COR-L47 (cell line): ENCODE measurements at places on chromosomes 16 and 17.

DNA sequence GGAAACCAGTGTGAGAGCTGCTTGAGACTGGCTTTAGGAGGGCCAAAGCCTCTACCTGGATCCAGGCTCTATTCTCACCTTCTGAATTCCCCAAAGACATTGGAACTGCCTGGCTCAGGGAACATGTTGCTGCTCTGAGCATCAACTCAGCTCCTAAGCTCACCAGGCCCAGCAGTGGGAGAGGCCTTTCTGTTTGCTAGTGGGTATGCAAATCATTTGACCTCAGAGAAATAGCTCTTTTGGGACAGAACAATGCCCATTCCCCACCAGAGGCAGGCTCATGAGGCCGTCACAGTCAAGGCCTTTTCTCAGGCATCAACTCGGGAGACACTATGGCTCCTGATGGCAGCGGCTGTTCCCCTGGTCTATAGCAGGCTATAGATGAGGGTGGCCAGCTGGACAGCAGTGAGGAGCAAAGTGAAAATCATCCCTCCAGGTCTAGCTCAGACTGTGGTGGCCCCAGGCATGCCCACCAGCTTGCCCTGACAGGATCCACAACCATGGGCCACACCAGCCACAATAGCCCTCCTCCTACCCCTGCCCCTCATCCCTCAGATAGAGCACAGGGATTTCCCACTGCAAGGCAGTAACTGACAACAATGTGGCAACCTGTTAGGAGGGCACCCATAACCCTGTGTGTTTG, 30.4 kb upstream of the GFOD2 start:
- DNase-seq, result no peak

DNA sequence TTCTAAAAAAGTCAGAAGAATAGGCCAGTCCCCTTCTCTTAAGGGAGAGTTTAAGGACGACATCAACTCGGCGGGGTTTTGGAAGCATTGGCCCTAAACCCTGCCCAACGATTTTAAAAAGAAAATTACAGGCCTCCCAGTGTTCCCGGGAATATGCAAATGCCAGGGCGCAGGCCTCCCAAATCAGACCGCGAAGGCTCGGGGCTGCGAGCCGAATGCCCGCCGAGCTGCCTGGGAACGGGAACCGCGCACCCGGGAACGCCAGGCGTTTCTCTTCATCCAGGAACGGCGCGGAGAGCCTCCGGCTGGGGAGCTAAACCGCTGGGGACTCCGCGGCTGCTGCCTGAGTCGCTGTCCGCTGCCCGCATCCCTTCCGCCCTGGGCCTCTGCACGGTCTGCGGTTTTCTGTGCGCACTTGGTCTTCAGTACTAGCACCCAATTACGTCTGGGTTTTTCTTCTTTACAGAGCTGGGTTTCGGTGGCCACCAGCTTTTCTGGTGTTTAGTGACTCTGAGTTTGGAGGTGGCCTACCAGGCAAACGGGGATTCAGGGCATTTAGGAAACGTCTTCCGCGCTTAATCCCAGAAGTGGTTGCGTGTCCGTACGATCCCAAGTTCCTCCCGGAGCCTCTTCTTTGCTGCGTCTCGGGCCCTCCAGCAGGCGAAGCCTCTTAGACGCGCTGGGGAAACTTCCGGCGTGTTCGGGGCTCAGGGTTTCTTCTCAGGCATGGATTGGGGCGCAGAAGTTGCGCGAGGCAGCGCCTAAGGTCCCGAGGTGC, 5.7 kb downstream of the IRX5 start:
- DNase-seq, result no peak

- DNase-seq, result no peak
These were observed 16.0 kb downstream of the KRT33A start for GRCh38 chr17:41334385-41335305.

DNA sequence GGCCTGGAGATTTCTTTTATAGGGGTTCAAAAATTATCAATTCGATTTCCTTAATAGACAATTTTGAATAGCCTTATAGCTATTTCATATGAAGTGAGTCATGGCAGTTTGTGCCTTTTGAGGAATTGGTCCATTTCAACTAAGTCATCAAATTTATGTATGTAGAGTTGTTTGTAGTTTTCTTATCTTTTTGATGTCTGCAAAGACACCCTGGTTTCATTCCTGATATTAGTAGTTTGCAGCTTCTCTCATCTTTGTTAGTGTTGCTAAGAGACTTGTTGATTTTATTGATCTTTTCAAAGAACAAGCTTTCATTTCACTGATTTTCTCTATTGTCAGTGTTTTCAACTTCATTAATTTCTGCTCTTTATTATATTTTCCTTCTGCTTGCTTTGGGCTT, 44.2 kb downstream of the N4BP1 start:
- DNase-seq, result no peak

GRCh38 chr17:77454242-77455095, 313.7 kb downstream of the SEC14L1 start:
- no peak for DNase-seq

DNA sequence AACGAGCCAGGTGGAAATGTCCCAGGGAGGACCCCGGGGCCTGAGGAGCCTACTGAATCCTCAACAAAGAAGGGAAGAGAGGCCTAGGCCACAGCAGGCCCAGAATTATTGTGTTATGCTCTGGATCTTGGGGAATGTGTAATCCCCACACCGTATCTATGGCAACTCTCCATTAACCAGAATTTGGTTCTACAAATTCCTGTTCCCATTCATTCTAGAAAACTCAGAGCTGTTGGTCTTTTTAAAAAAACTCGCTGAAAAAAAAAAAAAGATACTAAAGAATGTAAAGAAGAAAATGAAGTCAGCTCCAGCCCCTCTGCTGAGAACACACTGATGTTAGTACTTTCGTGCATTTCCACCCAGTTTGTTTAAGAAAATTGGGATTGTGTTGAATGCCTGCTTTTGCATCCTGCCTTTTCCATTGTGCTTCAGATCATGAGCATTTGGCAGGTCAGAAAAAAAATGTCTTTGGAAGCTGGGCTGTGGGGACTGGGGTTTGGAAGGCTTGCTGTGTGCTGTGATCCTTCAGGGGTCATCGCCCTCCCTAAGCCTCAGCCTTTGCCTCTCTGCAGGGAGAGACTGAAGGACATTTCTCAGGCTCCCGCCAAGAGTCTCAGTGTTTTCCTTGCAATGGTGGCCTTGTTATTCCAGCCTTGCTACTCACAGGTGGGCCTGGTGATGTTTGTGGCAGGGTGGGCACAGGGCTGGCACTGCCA, 69.5 kb downstream of the SREBF1 start:
- DNase-seq, result no peak

GRCh38 chr17:28712705-28713415, 1.2 kb upstream of the PROCA1 start:
- no peak for DNase-seq

DNA sequence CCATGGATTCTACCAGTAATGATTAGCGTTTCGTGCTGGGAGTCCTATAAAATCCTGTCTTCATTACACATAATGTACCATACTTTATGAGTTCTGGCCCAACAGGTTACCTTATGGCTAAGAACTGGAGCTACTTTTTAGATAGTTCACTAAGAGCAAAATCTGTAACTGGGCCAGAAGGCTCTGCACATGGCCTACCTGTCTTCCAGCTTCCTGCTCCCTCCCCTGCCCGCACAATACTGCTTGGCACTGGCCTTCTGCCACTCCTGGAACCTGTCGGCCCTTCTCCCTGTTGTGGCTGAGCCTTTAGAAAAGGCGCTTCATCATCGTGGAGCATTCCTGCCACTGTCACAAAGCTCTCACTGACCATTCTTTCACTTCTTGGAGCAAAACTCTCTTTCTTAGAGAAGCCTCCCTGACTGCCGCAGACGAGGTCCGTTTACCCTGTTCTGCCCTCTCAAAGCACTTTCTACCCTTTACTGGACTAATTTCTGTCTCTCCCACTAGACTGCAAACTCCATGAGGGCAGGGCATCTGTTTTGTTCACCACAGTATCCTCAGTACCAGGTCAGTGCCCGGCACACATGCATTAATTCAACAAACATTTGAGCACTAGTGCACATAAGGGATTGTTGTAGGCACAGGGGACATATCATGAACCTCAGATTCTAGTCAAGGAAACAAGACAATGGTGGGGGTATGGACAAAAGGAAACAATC, 116.5 kb downstream of the PARN start:
- no peak for DNase-seq

DNA sequence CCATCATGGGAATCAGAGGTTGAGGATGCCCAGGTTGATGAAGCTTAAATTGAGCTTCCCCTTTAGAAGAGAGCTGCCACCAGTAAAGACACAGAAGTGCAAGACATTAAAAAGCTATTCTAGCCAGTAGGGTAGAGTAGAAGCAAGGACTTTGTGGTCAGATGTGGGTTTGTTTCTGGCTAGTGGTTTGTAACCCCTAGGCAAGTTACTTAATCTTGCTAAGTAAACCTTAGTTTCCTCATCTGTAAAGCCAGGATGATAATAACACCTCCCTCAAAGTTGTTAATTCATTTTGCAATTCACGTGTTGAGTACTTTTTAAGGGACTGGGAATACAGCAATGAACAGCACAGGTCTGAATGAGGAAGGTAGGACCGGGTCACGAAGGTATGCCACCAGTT, 3.6 kb downstream of the SNTB2 start:
- no peak for DNase-seq

GRCh38 chr17:33945646-33946546, 309.2 kb upstream of the CCL2 start:
- DNase-seq, result no peak

GRCh38 chr16:84687715-84688114, 12.1 kb upstream of the USP10 start:
- DNase-seq, result no peak

DNA sequence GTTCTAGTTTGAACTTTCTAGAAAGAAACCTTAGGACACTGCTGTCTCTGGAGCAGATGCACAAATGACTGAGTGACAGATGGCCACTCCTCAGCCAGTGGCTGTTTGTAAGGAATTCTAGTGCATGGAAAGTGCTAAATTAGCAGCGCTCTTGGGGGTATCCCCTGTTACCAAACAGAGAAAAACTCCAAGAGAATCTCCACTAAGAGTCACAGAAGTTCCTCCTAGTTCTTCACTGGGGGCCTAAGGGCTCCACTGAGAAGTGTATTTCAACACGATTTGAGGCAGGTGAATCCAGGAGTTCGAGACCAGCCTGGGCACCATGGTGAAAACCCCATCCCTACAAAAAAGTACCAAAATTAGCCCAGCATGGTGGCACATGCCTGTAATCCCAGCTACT, 18.1 kb upstream of the IRF8 start:
- DNase-seq, result no peak

DNA sequence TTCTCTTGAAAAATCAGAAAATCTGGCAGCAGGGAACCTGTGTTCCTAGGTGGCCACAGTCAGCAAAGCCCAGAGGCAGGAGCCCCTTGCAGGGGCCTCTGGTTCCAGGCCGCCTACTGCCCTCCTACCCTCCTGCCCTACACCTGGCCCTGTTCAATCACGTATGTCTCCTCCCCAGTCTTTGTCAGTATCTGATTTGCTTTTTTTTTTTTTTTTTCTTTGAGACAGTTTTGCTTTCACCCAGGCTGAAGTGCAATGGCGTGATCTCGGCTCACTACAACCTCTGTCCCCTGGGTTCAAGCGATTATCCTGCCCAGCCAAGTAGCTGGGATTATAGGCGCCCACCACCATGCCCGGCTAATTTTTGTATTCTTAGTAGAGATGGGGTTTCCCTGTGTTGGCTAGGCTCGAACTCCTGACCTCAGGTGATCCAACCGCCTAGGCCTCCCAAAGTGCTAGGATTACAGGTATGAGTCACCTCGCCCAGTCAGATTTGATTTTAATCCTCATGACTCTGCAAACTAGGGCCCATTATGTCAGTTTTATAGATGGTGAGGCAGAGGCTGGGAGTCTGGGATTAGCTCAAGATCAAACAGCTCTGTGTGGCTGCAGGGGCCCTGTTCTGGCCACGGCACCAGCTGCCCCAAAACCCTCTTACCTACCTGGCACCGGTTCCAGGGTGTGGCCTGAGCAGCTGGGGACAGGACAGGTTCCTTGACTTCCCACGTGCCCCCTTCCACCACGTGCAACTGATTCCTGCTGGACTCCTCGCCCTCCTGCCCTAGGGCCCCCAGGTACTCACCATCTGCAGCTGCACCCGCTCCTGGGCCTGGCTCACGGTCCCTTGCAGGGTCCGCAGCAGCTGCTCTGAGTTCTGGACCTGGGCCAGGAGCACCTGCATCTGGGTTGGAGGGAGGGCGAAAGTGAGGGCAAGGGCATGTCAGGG, 14.7 kb downstream of the RABEP2 start:
- DNase-seq, result no peak

GRCh38 chr17:3732210-3732621, 8.5 kb downstream of the HASPIN start:
- no peak for DNase-seq

DNA sequence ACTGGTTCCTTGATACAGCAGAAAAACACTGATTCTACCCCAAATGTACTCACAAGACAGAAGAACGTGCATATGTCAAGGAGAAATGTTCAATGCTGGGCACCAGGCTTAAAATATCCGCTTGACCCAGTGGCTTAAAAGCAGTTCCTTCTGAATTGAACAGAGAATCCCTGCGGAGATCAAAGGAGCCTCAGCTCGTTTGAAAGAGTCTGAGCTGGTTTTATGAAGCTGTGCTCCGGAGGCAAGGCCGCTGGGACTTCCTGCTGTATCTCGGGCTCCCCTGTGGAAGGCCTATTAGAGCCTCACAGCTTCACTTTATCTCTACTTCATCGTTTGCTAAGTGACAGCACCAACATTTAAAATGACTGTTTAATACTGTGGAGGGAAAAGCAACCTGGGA, 2.2 kb downstream of the LMF1 start:
- DNase-seq, result no peak

GRCh38 chr16:10852948-10853347, 24.1 kb upstream of the CIITA start:
- DNase-seq, result no peak

- no peak for DNase-seq
These were observed 10.8 kb downstream of the TAT start for GRCh38 chr16:71565812-71566700.

DNA sequence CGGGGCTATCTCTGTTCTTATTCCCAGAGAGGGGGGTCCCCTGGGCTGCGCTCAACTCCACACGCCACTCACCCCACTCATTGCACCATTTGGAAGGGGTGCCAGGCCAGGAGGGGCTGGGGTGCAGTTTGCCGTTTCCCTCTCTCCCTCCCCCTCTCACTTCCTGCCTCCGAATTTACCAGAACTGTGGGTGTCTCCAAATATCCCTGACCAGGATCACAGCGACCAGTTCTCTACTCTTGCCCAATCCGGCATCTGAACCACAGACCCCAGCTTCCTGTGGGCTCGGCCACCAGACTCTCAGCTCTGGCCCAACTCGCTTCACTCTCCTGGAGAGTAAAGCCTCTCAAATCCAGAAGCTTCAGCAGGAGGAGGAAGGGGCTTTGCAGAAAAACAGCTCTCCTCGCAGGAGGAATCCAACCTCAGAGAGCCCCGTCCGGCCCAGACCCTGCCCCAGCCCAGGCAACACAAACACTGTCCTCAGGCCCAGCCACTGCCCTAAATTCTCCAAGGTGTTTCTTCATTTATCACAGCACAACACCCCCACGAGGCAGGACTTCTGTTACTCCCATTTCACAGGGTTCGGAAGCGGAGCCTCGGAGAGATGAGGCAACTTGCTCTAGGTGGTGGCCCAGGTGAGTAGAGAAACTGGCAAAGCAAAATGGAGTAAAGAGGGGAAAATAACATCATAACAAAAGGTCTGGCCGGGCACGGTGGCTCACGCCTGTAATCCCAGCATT, 423 bp upstream of the ASGR2 start:
- DNase-seq, result no peak
